ENCODE measurements at places on chromosomes 12 and 14.

GRCh38 chr14:21924479-21924878, 250.9 kb upstream of the OR4E1 start:
- DNase-seq: no peak

DNA sequence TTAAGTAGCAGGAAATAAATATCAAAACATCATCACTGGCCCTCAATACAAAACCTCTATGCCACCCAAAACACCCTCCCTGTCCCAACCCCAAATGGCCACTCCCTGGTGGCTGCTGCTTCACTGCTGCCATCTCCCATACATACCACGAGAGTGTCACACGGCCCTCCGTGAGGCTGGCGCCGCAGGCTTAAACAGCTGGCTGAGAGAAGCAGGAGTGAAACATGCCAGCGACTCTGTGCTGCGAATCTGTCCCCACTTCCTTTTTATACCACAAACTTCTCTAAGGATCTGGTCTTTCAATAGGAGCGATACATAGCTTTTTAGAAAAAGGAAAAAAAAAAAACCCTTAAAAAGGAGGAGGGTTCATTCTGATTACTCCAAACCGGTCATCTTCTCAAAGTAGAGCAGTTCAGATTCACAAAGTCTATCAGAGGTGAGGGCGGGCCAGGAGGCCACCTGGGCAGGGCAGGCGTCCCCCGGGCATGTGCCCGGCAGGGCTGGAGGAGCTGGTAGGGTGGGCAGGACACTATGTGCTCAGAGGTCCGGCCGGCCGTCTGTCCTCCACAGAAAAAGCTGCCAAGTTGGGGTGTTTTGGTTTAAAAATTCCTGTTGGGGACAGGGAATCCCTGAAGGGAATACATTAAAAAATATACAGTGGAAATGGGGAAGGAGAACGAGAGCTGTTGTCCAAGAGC, 26.5 kb downstream of the MAX start:
- DNase-seq: no peak

DNA sequence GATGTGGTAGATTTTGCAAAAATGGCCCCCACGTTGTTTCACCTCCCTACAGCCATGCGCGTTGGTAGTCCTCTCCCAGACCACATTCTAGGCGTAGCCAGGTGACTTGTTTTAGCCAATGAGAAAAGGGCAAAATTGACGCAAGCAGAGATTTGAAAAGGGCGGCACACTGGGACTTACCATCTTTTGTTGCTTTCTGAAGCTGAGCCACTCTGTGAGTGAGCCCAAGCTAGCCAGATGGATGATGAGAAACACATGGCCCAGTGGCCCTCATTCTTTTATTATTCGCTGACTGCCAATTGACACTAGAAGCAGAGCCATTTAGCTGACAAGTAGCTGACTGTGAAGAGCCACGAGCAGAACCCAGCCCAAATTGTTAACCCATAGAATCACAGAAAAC, 142.0 kb upstream of the GZMB start:
- DNase-seq: no peak

DNA sequence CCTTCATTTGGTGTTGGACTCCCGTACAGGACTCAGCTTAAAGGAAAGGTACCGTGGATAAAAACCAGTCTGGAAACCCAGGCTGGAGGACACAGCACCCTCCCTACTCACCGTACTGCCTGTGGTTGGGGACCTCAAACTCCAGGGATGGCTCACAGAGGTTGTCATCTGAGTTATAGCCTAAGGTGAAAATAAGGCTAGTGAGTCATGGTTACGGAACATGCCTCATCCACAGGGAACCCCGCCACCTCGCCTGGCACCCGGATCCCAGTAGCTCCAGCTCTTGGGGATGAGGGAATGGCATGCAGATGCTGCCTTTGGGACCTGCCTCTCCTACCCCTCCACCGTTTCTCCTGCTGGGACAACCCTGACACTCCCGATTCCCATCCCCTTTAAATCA, 36.8 kb upstream of the GPR68 start:
- no peak for DNase-seq

DNA sequence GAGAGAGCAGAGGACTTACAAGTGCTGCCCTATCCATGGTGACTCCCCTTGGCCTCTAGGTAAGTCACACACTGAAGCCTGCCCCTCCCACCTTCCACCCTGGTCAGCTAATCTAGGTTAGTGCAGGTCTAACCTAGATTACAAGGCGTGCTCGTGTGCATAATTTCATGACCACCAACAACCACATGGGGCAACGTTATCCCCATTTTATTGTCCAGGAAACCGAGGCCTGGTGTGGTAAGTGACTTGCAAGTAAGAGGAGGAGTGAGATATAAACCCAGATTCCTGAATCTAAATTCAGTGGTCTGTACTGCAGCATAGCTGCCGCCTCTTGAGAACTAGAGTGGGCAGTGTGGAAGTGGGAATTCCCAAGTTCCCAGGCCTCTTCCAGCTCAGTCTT, 171.1 kb downstream of the DAD1 start:
- DNase-seq: no peak

DNA sequence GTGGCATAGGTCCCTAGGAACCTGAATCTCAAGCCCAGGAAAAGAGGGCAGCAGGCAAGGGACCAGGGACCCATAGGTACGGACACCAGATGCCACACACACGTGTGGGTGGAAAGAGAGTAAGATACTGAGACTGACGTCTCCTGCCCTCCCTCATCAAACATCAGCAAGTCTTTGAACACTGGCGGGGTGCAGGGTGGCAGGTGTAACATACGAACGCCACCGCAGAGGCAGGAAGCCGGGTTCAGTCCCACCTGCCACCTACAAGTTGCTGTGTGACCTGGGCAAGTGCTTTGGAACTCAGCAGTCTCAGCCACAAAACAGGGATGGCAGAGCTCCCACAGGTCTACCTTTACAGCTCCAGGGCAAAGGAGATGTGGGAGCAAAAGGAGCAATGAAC, 11.1 kb downstream of the ACTN1 start:
- no peak for DNase-seq

DNA sequence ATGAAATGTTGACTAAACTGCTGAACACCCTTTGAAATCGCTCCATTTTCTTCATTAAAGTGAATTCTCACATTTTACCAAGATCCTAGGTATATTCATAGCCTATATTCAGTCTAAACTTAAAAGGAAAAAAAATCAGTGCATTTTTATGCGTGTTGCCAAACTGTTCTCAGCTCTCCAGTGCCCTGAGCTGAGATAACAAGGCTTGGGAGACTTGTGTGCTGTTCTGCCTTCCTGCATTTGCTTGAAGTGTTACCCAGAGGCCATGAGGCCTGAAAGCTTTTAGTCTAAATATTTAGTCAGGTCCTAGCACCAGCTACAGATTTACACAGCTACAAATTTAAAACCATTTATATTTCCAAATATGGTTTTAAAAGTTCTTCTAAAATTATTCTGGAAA, 8.6 kb upstream of the PALS1 start:
- no peak for DNase-seq

DNA sequence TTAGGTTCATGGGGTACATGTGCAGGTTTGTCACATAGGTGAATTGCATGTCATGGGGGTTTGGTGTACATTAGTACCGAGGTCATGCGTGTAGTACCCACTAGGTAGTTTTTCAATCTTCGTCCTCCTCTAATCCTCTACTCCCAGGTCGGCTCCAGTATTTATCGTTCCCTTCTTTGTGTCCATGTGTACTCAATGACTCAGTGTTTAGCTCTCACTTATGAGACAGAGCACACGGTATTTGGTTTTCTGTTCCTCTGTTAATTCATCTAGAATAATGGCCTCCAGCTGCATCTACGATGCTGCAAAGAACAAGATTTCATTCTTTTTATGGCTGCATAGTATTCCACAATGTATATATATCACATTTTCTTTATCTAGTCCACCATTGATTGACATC, 850.9 kb upstream of the MDGA2 start:
- no peak for DNase-seq
